ENCODE measurements at places on chromosomes 13 and 19. TPM values are rescaled to one million over a fixed set of nuclear protein-coding genes. Genes with fewer than 3 reads are reported as not detected.
A peak's percentile ranks its signal among the peaks of the same experiment; 100 is the strongest.

DNA sequence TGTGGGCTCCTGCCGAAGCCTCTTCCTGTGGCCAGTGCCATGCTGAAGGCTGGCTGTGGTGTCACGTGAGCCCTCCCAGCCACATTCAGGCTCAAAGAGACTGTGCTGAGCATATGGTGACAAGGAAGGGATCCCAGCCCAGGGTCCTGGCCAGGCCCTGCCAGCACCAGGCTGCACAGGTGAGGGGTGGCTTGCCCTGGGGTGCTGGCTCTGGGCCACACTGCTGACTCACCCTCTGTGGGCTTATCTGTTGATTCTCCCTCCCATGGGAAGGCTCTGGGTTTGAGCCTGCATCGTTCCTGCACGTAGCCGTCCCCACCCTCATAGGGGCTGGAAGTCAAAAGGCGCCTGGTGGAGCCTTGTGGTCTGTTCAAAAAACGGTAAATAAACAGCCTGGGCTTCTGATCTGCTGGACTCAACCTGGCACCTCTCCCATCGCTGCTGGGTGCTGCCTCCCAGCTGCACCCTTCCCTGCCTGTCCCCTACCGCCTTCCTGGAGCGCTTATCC, 31.1 kb downstream of the DNM2 start:
- peaks cover 70% of the 10 kb centered on the region for H3K4me1 ChIP-seq
- DNase-seq = no peak
- no peaks in the 10 kb centered on the region for H3K27me3 ChIP-seq
- no peak overlapping the region for H3K4me3 ChIP-seq
- peaks cover 8% of the 10 kb centered on the region for H3K36me3 ChIP-seq
- peak overlapping the region; percentile 19 for H3K27ac ChIP-seq

DNA sequence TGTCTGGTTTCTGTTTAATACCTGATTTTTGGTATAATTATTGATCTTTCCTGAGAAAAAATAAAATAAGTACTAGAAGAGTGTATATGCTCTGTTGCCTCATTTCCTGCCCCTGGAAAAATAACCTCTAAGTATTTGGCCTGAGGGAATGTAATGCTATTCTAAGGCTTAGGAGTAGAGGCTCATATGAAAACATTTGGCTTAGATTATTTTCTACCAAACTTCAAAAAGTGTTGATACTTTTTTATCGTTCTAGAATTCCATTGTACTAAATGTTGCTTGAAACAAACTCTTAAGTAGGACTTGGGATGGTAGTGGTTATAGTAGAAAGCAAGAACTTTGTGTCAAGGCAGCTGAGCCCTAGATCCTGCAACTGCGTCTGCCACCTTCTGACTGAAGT, 57.8 kb downstream of the COG3 start:
- no peak overlapping the region for H3K4me3 ChIP-seq
- no peak overlapping the region for H3K27ac ChIP-seq
- no peak for DNase-seq
- H3K36me3 ChIP-seq = peaks cover 57% of the 10 kb centered on the region

GRCh38 chr13:59384154-59384553, 779.6 kb downstream of the DIAPH3 start:
- H3K27ac ChIP-seq = no peak overlapping the region
- no peaks in the 10 kb centered on the region for H3K36me3 ChIP-seq
- no peak overlapping the region for H3K4me3 ChIP-seq

DNA sequence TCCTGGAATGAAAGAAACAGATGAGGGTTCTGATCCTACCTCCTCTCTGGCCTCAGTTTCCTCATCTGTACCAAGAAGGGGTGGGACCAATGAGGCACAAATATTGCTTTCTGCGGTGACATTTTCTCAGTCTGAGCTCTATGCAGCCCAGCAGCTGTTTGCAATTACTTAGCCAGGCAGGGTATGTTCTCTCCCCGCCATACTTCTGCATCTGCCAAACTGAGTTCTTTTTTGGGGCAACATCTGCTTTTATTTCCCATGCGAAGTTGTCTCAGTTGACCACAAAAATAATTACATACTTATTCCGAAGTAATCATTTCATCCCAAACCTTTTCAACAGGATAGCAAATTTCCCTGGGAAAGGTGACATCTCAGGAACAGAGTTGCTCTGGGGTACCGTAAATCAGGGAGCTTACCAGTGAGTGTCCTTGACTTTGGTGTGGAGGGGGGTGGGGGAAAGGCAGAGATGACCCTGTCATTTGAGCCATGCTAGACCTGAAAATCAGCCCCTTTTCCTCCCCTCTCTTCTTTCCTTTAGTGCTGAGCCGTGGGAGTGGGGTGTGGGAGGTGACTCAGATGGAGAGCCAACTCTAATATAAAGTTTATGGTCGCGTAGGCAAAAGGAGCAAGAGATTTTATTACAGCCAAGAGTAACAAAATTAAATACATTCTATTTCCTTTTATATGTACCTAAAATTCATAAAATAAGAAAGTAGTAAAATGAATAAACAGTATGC, 165.7 kb upstream of the KL start:
- no peaks in the 10 kb centered on the region for H3K4me1 ChIP-seq
- no peak overlapping the region for H3K27ac ChIP-seq
- H3K27me3 ChIP-seq = peaks cover 7% of the 10 kb centered on the region
- H3K4me3 ChIP-seq = no peak overlapping the region

DNA sequence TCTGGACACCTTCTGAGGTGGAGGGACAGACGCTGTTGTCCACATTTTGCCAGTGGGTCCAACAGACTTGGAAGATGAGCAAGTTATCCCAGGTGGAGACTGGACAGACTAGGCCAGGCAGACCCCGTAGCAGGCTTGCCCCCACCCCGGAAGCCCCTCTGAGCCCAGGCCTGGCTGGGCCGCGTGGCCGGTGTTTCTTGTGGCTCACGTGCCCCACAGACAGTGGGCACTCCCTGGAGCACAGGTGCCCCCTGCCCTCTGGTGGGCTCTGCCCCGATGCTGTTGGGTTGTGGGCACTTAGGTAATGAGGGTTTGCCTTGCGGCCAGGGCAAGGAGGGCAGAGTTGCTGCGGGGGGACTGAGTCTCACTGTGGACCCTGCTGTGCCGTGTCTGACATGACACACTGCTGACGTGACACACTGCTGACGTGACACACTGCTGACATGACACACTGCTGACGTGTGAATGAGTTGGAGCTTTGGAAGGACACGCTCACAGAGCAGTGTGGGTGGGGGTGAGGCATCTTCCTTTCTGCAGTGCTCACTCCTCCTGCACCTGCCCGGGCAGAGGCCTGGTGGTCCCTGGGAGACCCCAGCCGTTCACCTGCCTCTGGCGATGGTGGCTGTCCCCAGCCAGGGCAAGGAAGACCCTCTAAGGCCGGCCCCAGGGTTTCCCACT, 25.1 kb downstream of the DOT1L start:
- H3K36me3 ChIP-seq = peaks cover 38% of the 10 kb centered on the region
- H3K27me3 ChIP-seq = no peaks in the 10 kb centered on the region
- H3K4me3 ChIP-seq = no peak overlapping the region
- no peak overlapping the region for H3K27ac ChIP-seq
- peaks cover 5% of the 10 kb centered on the region for H3K4me1 ChIP-seq

GRCh38 chr13:112877976-112878955, 90.7 kb upstream of the MCF2L start:
- H3K27me3 ChIP-seq = no peaks in the 10 kb centered on the region
- H3K27ac ChIP-seq = no peak overlapping the region
- DNase-seq = no peak

DNA sequence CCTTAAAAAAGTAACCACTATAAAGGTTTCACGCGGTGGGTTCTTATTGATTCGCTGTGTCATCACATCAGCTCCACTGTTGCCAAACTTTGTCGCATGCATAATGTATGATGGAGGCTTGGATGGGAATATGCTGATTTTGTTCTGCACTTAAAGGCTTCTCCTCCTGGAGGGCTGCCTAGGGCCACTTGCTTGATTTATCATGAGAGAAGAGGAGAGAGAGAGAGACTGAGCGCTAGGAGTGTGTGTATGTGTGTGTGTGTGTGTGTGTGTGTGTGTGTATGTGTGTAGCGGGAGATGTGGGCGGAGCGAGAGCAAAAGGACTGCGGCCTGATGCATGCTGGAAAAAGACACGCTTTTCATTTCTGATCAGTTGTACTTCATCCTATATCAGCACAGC, 30.6 kb downstream of the FGF9 start:
- peaks cover 2% of the 10 kb centered on the region for H3K27me3 ChIP-seq
- no peak for DNase-seq
- no peaks in the 10 kb centered on the region for H3K4me1 ChIP-seq
- no peaks in the 10 kb centered on the region for H3K36me3 ChIP-seq
- no peak overlapping the region for H3K27ac ChIP-seq

STAP2 gene
- total RNA-seq = 16.5 TPM

ZNF227 gene
- 22.8 TPM for total RNA-seq
